Activated T-helper 1 cell treated with anti-CD3 and anti-CD28 coated beads, Interleukin-2, amount 50 U/mL, for 16 hours (primary cell): ENCODE measurements at places on chromosomes 3 and 15.

- DNase-seq: no peak
Measured at GRCh38 chr15:51289290-51289689, 49.1 kb downstream of the CYP19A1 start.

GRCh38 chr15:60396100-60396499 lies 1.7 kb downstream of the ANXA2 start:
- DNase-seq: no peak

DNA sequence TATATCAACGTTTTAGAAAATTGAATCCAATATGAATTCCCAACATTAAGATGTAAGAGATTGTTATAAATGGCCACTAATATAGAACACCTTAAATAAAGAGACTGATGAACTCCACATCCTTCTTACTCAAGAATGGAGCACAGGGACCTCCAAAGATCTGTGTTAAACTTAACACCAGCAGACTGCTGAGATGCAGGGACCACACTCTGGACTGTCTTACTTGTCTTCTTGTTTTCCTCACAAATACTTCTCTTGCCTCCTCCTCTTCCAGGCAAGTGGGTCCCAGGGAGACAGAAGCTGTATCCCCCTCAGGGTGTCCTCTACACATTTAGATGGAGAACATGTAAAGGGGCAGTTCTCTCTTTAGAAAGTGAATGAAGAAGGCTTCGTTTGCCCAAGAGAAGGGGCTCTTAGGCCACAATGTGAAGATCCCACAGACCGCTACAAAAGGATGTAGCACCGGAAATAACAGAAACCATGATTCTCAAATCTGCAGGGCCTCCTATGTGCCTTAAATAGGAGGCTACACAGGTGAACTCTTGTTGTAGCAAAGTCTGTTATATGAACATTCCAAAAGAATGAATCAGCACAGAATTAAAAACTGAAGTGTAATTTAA lies 52.2 kb downstream of the SATB1 start:
- DNase-seq: no peak

GRCh38 chr3:48617559-48617958 lies 4.0 kb downstream of the TMEM89 start:
- DNase-seq: no peak

DNA sequence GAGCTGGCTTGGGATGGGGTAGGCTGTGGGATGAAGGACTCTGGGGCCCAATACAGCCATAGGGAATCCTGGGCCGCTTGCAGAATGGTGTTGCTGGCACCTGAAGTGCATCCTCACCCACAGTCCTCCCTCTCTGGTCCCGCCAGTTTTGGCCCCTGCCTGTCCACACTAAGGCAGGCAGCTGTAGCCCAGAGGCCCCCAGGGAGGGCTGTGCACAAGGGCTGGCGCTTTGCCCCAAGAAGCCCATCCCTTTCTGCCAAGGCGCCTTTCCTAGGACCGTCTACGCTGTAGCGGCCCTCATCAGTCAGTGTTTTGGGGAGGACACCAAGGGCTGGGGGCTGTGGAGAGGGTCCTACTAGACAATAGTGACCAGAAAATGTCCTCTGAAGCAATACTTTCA lies 116.2 kb upstream of the ABHD17C start:
- DNase-seq: no peak

DNA sequence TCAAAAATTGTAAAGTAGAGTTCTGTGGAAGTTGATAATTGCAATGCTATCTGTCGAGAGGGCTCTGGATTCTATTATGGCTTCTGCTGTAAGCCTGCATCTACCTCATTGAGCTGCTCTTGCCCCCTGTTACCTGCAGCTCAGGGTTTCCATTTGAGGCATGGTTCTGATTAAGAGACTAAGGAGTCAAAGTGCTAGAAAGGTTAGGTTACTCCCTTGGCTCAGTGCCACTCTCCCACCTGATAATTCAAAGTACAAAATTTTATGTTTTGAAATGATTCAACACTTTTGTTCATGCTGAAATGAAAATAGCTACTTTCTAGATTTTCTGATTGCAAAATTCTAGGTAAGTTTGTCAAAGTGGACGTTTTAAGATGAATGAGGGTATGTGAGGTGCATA lies 220.5 kb upstream of the SATB1 start:
- no peak for DNase-seq

- DNase-seq: no peak
Measured at GRCh38 chr3:57957824-57958223, 50.4 kb upstream of the FLNB start.

- no peak for DNase-seq
Measured at GRCh38 chr3:175741951-175742350, 882.8 kb downstream of the NAALADL2 start.

GRCh38 chr15:52427804-52428203 lies 100.9 kb downstream of the MYO5A start:
- no peak for DNase-seq

- DNase-seq: no peak
Measured at GRCh38 chr3:9293076-9293475, 43.6 kb upstream of the SRGAP3 start.

DNA sequence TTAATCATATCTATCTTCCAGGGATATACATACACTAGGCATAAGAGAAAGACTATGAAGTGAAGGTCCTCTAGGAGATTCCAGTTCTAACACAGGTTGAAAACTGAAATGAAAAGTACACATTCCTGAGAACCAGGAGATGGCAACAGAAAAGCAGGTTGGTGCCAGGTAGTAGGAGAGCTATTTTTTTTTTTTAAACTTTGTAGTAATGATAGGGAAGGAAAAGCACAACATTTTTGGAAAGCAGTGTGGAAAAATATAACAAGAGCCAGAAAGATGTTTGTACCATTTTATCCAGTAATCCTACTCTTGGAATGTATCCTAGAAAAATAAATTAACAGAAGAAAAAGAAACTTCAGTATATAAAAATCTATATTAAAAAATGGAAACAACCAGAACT lies 189.9 kb downstream of the DTWD1 start:
- no peak for DNase-seq

GRCh38 chr3:176734146-176734545 lies 463.1 kb downstream of the TBL1XR1 start:
- no peak for DNase-seq

DNA sequence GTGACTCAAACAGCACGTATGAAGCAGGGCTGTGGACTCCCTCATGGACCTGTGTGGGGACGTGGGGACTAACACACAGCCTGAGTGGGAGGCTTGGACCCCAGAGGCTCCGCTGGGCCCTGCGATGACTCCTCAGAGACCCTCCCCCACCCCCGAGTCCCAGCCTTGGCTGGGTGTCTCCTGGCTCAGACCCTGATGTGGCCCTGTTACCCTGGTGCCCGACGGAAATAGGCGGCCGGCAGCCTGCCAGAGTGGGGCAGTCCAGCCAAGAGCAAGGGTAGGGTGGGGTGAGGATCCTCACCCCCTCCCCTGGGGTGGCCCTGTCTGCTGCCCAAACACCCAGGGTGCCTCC lies 15.3 kb downstream of the TNK2 start:
- no peak for DNase-seq

- no peak for DNase-seq
Measured at GRCh38 chr3:54198556-54198955, 76.2 kb downstream of the CACNA2D3 start.

- no peak for DNase-seq
Measured at GRCh38 chr15:52252781-52253180, 42.8 kb downstream of the MYO5C start.

DNA sequence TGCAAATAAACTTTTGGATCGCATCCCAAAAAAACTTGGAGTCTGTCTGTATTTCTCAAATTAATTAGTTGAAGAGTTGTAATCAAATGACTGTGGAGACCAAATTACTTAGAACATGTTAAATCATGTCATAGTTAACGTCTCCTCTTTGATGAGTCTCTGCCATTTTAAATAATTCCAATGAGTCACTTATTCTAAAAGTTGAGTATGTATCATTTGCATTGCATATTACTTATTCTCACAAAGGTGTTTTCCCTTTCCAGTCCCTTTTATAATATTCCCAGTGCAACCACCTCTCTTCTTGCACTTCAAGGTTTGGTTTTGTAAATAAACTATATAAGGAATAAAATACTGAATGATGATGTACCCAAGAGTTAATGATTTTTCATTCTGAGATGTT lies 36.0 kb upstream of the MBNL1 start:
- DNase-seq: no peak

DNA sequence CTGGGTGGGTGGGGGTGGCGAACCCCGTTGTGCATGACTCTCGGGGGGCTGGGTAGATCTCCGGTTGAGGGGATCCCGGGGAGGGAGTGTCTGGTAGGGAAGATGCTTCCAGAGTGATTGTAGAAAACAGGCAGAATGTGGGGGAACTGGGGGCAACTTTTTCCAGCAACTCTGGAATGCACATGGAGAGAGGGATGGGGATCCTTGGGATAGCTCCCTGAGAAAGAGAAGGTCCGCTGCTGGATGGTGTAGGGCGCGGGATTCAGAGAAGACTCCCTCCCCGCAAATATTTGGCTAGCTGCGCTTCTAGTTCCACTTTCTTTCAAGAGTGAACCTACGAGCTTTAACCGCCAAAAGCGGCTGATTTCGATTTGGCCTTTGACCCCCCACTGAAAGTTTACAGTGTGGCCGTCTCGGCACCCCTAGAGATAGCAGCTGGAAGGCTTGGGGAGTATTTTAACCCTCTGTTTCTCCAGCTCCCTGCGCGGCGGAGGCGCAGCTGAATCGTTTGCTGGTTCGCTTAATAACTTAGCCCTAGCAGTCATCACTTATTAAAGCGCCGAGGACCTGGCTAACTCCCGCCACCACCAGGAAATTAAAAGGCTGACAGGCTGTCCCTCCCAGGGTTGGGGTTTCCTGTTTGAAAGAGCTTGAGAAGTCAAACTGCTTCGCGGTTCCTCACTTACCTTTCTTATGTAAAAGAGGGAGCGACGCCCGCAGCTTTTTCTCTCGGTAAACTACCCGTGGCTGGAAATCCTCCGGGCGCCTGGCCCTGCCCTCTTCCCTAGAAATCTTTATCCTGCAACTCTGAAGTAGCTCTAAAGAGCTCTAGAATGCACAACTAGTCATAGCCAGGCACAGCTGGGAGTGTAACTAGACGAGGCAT lies 1.2 kb downstream of the PHLDB2 start:
- peak; percentile 23 for DNase-seq

DNA sequence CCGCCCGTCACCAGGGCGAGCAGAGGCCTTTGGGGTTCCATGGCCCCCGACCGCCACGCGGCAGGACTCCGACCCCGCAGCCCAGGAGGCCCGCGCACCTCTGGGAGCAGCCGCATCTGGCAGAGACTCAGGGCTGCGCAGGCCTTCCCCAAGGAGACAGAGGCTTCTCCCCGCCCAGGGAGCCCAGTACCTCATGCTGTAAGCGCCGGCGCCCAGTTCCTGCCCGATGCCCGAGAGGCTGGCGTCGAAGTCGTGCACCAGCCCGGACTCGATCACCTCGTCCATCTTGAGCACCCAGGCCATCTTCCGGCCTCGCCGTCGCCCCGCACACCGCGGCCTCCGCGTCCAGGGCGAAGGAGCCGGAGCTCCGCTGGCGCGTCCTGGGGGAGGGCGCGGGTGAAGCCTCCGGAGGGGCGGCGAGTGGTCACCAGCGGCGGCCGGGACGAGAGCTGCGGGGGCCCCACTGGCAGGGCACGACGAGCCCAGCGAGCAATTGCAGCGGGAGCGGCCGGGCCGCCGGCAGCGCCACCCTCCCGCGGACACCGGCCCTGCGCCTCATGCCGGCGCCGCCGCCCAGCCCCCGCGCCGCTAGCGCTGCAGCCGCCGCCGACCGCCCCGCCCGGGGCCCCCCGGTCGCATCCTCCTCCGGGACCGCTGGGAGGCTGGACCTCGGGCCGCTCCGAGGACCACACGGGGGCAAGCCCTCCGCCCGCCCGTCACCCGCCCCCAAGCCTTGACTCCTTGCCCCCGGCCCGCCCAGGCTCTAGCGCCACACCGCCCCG lies 468 bp downstream of the UBP1 start:
- peak; percentile 35 for DNase-seq

DNA sequence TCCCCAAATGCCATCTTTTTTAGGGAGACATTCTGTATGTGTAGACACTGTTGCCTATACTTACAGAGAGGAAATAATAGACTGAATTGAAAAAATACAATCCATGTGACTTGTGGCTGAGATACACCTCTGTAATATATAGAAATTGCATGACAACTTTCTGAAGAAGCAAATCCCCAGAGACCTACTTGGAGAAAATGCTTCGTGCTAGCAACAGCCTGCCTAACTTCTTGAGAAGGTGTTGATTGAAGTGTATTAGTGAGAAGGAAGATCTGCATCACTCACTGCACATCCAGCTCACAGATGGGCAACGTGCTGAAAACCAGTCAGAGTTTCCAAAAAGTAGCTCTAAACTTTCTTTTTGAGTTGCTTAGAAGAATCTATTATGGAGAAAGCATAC lies 404.1 kb downstream of the EPHB1 start:
- no peak for DNase-seq
